ENCODE measurements at places on chromosomes 13 and 19. TPM values are rescaled to one million over a fixed set of nuclear protein-coding genes. Genes with fewer than 3 reads are reported as not detected.

DNA sequence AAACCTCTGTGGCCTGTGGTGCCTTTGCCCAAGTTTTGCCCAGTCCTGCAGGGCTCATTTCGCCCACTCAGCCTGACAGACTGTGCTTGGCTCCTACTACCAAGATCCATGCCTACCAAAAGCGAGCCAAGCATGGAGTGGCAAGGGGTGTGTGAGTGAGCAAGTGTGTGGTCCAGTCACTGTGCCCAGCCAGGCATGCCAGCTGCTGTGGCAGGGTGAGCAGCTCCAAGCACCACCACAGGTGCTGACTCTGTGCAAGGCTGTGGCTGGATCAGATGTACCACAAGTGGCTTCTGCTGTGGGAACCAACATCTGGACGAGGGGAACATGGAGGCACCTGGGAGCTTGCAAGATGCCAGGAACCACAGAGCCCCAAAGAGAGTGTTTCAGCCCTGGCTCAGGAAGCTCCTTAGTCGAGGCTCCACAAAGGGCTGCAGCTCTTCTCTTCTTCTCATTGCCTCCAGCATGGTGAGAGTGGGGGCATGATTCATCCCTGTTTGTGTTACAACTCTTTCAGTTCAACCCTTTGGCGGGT, 1564.2 kb upstream of the MIR17HG start:
- no peak for DNase-seq

- DNase-seq = no peak
Observed at GRCh38 chr13:20882206-20882605, 20.3 kb downstream of the XPO4 start.

GRCh38 chr13:84670245-84670644, 788.0 kb upstream of the SLITRK1 start:
- no peak for DNase-seq

DNA sequence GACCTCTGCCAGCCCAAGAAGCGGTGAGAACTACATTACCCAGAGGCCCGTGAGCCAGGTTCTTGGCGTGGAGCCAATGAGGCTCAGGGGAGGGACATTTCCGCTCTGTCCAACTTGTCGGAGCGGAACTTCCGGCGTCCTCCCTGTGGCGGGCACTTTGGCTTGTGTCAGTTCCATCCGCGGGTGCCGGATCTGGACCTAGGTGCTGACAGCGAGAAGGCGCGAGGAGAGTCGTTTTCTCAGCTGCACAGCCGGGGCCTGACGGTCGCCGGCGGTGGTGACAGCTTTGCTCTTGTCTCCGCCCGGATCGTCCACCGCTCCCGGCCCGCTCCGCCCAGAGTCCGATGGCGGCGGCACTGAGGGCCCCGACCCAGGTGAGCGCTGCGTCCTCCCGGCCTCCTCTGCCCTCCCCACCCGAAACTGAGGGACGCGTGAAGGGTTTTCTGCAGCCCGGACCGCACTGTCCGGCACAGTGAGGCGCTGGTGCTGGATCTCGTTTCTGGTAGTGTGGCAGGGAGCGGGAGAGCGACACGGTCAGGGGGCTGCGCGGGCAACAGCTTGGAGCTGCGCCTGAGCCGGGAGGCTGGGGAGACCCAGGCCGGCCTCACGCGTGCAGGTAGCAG, at the start of gene ZNF530:
Gene ZNF530 (plus strand): TSS at position 125 of the 623 bp plus-strand sequence. CDS start 4,461 bp downstream, outside the sequence.
- peak; percentile 98 for DNase-seq

- DNase-seq = no peak
Observed at GRCh38 chr19:21848706-21849105, 12.7 kb upstream of the ZNF43 start.

DNA sequence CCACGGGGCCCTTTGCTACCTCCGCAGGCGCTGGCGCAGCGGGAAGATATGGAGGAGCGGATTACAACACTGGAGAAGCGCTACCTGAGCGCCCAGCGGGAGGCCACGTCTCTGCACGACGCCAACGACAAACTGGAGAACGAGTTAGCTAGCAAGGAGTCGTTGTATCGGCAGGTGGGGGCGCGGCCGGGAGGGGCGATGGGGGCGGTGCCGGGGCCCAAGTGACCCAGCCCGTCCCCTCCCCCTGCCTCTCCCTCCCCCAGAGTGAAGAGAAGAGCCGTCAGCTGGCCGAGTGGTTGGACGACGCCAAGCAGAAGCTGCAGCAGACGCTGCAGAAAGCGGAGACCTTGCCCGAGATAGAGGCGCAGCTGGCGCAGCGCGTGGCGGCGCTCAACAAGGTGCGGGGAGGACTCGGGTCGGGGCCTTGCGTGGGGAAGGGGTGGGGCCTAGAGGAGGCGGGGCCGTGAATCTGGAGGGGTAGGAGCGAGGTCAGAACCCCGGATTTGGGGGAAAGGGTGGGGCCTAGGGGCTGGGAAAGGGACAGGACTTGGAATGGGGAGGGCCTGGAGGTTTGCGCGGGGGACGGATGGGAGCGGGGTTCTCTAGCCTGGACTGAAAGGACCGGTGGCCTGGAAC, 13.7 kb downstream of the PPFIA3 start:
- DNase-seq = peak; percentile 51

The NALCN gene
- not detected for total RNA-seq

DNA sequence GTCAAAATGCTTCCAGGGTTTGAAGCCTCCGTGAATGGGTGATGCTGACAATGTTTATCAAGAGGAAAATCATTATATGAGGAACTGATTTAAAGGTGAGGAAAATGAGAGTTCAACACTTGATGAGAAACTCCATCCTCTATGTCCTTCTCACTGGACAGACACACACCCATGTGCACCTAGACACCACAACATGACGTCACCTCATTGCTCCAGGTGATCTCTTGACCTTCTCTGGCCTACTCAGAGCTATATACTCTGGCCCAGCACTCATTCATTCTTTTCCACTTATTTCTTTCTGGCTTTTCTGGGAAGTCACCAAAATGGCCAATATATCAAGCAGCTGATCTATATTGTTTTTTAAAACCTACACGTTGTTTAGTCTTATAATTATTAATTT, 778.7 kb upstream of the PCDH20 start:
- no peak for DNase-seq

DNA sequence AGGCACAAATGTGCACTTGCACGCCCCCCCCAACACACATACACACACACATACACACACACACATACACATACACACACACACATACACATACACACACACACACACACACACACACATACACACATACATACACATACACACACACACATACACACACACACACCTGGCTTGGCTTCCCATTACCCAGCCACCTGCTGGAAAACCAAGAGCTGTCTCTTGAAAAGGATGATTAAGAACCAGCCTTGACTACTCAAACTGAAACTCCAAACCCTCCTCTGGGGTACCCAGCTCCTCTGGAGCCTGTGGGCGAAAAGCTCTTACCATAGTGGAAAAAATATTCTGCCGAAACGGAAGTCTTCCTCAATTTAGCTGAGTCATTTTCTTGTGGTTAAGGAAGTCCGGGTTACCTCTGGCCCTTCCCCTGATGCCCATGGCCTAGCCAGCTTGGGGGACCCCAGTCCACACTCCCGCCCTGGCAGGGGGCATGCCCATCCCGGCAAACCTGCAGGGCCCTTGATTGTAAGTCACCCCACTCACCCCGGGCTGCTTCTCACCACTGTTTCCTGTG, 21.9 kb downstream of the CEBPA start:
- no peak for DNase-seq

DNA sequence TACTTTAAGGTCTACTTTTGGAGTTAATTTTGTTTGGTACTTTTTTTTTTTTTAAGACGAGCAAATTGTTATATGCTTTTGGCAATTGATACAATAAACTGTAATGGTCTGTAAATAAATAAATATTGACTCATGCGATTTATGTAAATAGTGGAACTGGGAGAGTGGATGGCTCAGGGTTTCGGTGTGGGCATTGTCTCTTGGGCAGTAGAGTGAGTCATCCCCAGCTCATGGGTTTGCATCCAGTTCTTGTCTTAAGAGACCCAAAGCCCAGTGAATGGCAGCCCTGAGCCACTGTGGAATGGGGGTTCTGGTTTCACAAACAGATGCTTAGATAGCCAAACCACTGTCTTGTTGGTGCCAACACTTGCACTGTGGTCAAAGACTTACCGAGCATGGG, 33.0 kb downstream of the FGF9 start:
- no peak for DNase-seq

The NLRP11 gene
- not detected for total RNA-seq

The VSTM2B gene
- not detected for total RNA-seq

The SMAD9 gene
- 11.2 TPM for total RNA-seq

The KLF2 gene
- total RNA-seq = 93.9 TPM

DNA sequence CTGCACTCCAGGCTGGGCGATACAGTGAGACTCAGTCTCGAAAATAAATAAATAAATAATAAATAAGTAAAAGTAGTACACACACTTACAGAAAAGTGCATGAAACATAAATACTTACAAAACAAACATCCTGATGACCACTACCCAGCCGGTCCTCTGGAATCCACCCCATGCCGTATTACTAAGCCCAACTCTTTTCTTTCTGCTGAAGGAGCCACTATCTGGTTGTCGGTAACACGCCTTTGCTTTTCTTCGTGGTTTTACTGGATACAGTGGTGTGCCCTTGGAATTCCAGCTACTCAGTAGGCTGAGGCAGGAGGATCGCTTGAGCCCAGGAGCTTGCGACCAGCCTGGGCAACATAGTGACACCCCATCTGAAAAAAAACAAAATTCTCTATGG, 39.4 kb downstream of the CELF5 start:
- no peak for DNase-seq

The RPS15 gene
- total RNA-seq = 1,694 TPM

DNA sequence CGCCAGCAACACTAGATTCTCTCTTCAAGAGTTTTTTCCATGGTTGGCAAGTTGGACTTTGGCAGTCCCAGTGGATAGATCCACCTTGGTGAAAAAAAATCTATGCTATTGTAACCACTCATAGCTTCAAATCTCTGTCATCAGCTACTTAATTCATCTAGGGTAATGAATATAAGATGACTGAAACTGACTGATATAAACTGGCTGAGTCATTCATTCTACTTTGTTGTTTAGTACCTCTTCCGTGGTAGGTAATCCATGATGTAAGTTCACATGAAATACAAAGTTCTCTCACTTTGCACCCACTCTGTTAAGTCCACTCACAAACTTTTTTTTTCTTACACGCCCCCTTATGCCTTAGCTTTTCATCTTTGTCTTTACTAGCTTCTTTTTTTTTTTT, 1381.5 kb downstream of the SLITRK5 start:
- no peak for DNase-seq

DNA sequence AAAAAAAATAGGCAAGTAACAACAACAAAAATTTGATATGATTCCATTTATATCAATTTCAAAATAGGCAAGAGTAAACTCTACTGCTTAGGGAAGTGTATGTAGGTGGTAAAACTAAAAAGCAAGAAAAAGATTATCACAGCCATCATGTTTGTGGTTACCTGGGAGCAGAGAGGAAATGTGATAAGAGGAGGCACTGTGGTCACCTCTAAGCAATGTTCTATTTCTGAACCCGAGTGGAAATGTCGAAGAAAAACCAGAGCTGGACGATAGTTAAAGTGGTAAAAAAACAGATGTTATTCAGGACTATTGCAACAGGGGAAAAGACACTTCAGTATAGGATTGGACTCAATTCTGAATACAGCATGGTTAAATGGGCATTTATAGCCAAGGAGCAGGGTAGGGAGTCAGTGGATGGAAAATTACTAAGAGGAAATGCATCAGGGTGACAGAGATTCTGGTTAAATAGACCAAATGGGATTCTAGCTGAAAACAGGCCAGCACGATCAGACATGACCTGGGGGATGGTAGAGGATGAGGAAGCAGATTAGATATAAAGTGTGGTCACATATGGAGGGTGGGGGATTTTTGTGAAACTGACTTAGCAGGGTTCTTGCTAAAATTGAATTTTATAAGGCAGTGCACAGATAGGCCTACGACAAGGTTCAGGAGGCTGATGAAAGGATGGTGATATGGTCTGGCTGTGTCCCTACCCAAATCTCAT, 6.0 kb upstream of the TEX30 start:
- peak; percentile 20 for DNase-seq

DNA sequence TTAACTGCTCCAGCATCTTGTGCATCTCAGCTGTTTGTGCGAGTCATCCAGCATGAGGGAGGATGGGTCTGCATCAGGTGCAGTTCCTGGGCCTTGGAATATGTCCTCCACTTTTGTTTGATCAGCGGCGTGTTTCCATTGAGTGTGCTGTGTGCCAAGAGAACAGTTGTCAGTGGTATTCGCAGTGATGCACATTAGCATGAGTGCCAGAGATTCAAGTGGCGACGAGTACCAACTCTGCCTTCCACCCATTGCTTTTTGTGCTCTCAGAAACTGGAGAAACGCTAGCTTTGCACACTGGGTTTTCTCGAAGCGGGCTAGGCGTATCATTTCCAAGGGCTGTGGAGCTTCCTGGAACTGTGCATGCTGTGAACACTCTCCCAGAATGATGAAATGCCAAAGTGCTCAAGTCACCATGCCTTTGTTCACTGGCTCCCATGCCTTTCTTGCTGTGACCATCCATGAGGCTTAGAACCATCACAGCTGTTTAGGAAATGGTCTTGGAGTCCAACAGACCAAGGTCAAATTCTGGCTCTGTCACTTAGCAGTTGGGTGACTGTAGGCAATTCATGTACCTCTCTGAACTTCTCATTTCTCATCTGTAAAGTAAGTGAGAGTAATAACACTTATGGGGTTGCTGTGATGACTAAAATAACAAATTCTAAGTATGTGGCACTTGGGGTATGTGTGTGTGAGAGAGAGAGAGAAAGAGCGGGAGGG, 18.4 kb downstream of the LRCH1 start:
- peak; percentile 28 for DNase-seq

GRCh38 chr19:7507884-7508283, 8.0 kb upstream of the ZNF358 start:
- peak; percentile 74 for DNase-seq

GRCh38 chr13:23612182-23612581, 42.0 kb downstream of the TNFRSF19 start:
- no peak for DNase-seq

The DKKL1 gene
- not detected for total RNA-seq

The GIPC3 gene
- total RNA-seq = not detected

DNA sequence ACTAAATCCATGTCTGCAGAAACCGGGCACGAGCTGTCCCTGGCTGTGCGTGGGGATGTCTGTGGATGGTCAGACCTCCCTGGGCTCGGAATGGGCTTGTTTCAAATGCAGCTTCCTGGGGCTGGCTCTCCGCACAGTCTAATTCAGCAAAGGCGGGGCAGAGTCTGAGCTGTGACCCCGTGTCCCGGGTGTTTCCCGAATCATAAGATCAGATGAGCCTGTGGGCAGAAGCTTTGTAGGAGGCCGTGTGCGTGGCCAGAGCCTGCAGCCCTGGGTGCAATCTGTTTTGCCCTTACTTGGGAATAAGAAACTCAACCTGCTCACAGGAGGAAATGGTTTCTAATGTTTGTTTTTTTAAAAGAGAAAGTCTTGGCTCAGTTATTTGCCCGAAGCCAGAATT, 13.9 kb upstream of the GNA11 start:
- no peak for DNase-seq

- no peak for DNase-seq
Observed at GRCh38 chr13:52838433-52839107, 9.9 kb downstream of the PCDH8 start.

The BCL3 gene
- 322 TPM for total RNA-seq

Measured in stomach (tissue), 19 donors.